ENCODE measurements at places on chromosomes 1 and 21.

GRCh38 chr1:150981805-150982712, at the start of gene ANXA9:
ANXA9 (plus strand) TSS chr1:150982292; CDS start chr1:150983106, 814 bp downstream.
- no peak for DNase-seq

GRCh38 chr1:12038356-12039163, 19.3 kb downstream of the MIIP start:
- no peak for DNase-seq

GRCh38 chr21:33558777-33559421, 16.1 kb downstream of the SON start:
- DNase-seq = no peak

- DNase-seq = no peak
Measured at GRCh38 chr1:87650306-87650705, 321.6 kb downstream of the LMO4 start.

DNA sequence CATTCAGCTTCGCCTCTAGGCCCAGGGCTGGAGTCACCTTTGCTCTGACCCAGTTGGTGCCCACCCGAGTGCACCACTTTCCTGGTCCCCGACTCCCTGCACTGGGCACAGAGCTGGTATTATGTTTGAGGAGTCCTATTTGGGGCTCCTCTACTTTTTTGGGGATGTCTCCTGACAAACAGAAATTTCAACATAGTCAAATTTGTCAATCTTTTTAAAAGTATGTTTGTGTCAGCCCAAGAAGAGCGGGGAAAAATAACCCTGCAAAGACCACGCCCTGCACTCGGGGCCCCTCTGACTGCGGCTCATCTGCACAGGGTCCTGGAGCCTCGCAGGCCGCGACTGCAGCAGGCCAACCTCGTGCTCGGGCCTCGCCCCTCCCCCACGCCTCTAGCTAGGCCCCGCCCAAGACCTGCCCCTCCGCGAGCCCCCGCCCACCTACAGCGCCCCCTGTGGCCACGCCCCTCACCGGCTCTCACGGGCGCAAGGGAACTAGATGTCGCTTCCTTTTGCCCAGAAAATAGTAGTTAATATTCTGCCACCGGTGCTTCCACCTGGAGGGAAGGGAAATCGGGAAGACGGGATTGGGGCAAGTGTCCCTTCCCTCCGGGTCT, 11.4 kb downstream of the FAM229A start:
- peak; percentile 81 for DNase-seq

GRCh38 chr1:40252601-40253000, 4.9 kb downstream of the TMCO2 start:
- DNase-seq = no peak

GRCh38 chr21:29550205-29550604, 251.5 kb downstream of the BACH1 start:
- DNase-seq = no peak

- no peak for DNase-seq
Measured at GRCh38 chr1:39409055-39409816, 82.2 kb upstream of the BMP8A start.

- DNase-seq = no peak
Measured at GRCh38 chr1:232259333-232259732, 370.6 kb downstream of the SIPA1L2 start.

DNA sequence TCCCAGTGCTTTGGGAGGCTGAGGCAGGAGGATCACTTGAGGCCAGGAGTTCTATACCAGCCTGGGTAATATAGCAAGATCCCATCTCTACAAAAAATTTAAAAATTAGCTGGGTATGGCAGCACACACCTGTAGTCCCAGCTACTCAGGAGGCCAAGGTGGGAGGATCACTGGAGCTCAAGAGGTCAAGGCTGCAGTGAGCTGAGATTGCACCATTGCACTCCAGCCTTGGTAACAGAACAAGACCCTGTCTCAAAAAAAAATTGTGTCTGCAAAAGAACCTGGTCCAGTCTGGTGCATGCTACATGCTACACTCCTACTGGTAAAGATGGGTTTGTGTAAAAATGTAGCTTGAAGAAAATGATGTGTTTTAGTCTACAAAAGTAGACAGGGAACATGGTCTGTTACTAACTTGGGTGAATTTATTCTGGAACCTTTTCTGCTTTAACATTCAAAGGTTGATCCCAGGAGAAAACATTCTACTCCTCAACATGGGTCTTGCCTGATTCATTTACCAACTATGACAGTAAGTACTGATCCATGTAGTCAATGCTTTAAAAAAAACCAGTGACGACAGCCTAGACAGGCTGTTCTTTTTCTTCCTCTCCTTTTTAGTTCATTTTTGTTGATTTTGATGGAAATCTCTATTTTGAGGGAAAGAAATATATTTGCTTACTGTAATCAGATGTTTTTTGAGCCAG, 32.7 kb upstream of the ENAH start:
- DNase-seq = no peak

DNA sequence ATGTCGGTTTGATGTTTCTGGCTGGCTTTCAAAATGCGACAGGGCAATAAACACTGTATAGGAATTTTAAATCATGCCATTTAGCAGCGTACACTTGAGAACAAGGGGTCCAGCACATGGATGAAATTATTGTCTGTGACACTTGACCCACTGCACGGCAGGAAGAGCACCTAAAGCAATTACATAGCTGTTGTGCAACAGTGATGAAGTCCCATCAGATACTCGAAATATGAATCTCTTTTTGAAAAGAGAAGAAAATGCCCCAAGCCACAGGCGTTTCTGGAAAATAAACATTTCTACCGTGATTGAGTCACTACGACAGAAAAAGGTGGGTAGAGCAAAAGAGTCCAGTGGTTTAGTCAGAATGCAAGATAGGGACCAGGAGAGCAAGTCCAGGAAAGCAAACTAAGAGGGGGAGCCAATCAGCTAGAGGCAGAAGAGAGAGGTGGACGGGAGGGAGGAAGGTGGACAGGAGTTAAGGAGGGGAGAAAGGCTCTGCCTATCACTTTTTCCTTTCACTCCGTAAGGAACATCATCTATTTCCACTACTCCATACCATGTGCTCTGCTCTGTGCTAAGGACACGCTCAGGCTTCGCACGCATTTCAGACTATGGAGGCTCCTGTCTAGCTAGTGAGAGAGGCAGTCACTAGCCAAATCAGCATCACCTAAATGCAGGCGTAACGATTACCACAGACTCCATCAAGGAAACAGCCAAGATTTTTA, 6.4 kb downstream of the DSCAM start:
- DNase-seq = no peak

DNA sequence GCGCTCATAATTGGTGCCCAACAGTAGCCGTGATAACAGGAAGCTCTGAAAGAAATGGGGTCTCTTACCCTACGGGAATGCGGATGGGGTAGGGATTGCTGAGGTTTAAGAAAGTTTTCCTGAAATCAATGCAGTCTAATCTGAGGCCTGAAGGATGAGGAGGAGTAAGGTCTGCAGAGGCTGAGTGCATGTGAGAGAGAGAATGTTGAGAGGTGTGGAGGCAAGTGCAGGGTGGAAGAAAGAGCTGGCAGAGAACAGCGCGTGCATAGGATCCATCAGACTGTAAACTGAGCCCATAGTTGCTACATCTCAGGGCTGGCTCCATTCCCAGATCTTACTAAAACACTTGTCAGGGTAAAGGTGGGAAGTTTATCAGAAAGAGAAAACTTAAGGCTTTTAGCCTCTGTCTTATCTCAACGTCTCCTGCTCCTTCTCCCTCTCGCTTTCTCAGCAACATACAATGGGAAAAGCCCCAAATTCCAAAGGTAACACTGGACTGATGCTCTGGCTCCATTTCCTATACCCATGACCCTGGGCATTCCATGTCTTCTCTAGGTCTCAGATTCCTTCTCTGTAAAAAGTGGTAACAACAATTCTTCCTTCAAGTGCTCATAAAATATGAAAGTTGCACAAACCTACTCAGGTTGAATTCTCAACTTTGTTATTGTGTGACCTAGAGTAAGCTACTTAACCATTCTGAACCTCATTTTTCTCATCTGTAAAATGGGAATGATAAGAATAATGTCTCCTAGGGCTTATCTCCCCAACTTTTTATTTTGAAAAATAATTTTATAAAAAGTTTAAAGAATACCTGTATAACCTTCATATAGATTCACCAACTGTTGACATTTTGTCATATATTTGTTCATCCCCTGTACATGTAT, 75.2 kb downstream of the SH3GLB1 start:
- DNase-seq = no peak

GRCh38 chr1:6471970-6472368, 6.0 kb upstream of the TNFRSF25 start:
- no peak for DNase-seq

DNA sequence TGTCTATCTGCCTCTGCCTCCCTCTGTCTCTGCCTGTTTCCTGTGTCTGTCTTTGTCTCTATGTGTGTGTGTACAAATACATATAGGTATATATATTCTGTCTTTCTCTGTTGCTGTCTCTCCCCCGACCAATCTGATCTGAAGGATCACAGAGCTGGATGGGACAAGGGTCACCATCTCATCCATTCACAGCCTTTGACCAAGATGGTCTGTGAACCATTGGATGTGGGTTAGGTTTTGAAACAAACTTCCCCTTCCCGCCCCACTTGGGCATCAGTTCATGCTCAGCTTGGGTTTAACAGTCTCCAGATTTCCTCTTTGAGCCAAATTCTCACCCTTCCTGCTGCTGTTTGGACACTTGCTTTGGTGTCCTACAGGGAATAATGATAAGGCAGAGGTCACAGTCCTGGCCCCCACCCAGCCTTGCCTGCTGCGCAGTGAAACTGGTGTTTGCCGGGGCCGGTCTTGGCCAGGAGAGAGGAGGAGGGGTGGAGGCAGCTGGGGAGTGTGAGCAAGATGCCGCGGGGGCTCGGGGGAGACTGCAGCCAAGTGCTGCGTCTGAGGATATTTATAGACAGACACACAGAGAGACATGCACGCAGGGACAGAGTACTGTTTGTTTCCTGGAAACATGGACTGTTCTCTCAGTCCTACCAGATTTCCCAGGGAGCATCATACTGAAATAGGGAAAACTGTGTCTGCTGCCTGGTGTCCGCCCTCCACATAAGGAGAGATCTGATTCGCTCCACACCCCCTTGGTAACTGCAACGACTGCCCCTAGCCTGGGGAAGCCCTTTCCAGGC, 27.0 kb upstream of the BTG2 start:
- no peak for DNase-seq

DNA sequence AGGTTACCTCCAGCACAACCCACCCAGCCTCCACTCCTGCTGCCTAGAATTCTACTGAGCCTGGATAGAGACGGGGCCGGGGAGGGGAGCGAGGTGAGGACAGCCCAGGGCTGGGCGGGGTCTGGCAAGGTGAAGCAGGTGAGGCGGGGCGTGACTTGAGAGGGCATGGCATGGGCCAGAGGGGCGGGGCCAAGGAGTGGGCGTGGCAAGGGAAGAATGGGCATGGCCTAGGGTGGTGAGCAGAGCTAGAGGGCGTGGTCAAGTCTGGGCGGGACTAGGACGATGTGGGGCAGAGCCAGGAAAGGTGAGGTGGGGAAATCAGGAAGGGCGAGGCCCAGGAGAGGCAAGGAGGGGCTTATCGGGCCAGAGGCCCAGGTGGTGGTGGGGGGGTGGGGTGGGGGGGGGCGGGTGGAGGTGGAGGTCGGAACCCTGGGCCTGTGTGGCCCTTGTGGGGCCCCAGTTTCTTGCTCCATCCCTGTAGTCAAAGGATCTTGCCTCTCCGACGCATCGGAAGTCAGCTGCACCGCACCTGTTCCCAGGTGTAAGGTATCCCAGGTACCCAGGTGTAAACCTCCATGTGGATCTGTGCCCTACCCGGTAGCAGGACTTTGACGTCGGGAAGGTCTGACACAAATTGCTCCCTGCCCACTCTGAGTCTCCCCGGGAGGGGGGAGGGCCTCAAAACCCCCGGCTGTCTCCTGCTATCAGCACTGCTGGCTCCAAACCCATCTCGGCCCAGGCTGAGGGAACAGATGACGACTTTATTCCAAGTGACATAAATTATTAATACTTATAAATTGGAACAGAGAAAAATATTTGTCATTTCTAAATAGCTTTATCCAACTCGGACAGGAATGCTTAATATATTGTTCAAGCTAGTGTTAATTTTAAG, 32.9 kb upstream of the UTS2 start:
- DNase-seq = no peak

DNA sequence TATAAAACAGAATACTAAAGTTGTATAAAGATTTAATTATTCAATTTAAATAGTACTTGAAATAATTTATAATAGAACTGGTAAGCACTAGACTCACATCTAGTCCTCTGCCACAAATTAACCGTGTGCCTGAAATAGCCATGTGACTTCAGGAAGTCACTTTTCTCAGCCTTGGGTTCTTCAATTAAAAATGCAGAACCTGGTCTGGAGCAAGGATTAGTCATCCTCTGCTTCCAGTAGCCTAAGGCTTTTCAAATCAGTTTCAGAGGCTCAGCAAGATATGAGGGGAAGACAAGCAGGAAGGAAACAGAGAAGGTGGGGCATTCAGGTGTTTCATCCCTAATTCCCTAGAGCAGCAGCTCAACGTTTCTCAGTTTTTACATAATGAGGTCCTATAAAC, 23.0 kb downstream of the DPH5 start:
- no peak for DNase-seq

DNA sequence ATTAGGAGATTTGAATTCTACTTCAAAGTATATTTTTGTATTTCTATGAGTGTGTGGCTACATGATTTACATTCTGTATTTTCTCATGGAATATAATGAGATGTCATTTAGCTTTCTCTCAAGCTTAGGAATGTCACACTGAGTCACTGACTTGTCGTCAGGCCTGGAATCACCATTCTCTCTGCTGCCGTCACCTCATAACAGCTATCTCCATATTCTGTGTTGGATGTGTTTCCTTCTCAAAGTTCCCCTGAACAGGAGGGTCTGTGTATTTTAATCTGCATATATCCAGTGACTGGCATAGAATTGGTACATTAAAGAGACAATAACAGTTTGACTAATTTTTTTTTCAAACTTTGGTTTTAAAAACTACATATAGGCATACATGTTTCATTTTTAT, 35.9 kb downstream of the LYPLAL1 start:
- no peak for DNase-seq

GRCh38 chr1:6302568-6302967, 41.7 kb upstream of the GPR153 start:
- DNase-seq = no peak

DNA sequence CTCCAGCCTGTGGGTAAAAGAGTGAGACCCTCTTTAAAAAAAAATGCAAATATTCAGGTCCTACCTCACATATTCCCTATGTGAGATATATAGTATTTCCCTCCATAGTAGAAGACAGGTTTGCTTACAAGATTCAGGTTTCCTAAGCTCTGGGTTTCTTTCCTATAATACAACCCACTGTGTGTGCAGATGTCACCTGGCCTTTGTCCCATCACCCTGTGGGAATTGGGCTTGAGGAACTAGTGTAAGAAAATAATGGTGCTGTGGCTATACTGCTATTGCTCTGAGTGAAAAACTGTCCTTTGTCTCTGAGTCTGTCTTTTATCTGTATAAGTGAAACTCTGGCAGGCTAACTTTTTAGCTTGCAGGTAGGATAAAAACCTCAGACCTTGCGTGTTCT, 13.0 kb downstream of the C1orf146 start:
- DNase-seq = no peak

GRCh38 chr1:162554258-162554657, 7.3 kb upstream of the UAP1 start:
- no peak for DNase-seq

DNA sequence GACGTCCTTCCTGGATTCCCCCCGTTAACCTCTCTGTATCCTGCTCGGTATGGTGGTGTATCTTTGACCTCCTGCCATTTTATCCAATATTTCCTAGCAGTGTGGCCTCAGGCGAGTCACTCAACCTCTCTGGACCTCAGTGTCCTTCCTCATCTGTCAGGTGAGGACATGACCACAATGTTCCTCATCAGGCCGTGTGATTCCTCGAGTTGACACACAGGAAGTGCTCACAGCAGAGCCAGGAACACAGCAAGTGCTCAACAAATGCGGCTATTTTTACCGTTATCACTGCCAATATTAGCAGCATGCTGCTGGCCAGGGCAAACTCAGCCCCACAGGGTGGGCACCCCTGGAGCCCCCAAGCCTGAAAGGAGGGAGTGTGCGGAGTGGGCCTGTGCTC, 450.2 kb downstream of the KIF26B start:
- no peak for DNase-seq

Measured in activated naive CD4-positive, alpha-beta T cell (primary cell).